T1000 (cell line): ENCODE measurements at places on chromosomes 5 and 9.

DNA sequence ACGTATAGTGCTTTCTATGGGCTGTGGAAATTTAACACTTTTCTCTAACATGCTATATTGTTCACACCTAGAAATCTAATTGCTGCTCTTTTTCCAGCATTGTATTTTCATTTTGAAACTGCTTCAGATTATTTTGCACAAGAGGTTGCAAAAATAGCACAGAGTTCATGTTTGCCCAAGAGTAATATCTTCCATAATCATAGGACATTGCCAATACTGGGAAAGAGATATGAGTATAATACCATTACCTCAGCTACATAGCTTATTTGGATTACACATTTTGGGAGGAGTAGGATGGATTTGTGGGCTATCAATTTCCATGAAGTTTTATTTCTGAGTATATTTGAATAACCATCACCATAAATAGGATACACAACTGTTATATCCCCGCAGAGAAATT is 717.1 kb downstream of the CDH9 start:
- DNase-seq, result no peak

GRCh38 chr5:97131139-97131710 is 11.2 kb downstream of the LIX1 start:
- DNase-seq, result no peak

DNA sequence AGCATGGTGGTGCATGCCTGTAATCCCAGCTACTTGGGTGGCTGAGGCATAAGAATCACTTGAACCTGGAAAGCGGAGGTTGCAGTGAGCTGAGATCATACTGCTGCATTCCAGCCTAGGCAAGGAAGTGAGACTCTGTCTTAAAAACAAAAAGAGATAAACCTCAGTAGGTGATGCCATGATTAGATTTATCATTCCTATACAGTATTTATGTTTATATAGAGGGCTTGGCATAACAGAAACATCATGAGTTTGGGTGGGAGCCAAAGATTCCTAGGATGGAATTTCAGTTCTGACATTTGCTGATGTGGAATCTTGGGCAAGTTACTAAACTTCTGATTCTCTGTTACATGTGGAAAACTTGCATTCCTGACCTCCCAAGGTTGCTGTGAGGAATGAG is 22.3 kb downstream of the RFK start:
- DNase-seq, result no peak

- DNase-seq, result no peak
These were observed 3.2 kb upstream of the BAAT start for GRCh38 chr9:101387871-101388506.

GRCh38 chr5:53900677-53901076 is 340.2 kb downstream of the NDUFS4 start:
- DNase-seq, result no peak

- no peak for DNase-seq
These were observed 55.6 kb upstream of the MELK start for GRCh38 chr9:36517131-36517530.

DNA sequence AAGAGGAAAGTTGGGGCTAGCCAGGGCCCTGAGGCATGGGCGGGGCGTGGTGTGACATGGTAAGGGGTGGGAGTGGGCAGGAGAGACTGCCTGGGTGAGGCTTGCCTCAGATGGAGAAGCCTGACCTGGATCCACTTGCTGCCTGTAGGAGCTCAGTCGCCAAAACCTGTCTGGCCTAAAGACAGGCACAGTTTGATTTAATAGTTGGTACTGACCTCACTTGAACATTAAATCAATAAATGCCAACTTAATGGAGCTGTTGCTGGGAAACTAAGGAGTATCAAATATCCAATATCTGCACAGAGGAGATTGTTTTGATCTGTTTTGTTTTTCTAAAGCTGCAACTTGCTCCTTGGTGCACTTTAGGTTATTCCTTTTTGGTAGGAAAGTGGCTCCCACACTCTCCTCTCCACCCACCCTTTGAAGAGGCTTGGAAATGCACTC is 86.4 kb downstream of the RCL1 start:
- DNase-seq, result no peak

- no peak for DNase-seq
These were observed 15.8 kb downstream of the TLN1 start for GRCh38 chr9:35716230-35716629.

DNA sequence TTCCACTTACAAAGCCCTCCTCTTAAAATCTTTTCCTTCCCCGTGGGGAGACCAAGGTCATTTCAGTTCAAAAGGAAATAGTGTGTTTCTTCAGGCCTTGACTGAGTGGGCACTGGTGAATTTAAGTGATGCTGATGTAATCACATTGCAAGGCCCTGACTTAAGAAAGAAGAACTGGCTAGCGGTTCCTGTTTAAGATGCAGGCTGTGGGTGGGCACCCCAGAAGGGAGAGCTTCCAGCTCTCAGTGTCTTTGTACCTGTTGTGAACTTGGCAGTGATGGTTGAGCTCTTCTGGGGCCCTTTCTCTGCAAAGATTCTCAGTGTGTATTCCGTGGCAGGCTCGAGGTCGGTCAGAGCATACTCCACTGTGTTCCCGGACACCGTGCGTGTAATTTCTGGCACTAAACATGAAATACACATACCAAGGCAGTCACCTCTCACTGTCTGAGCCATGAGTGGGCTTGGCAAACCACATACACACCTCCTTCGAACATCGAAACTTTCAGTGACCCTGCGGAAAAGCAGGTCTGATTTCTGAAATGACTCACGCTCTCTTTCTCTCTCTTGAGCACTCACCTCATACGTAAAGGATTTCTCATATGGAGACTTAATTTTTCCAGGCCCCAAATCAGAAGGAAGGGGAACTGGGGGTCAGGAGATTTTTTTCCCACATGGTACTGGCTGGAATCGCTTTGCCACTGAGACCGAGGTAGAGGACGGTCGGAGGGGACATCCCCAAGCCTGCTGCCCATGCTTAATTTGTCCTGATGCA is 81.9 kb downstream of the TNC start:
- no peak for DNase-seq

DNA sequence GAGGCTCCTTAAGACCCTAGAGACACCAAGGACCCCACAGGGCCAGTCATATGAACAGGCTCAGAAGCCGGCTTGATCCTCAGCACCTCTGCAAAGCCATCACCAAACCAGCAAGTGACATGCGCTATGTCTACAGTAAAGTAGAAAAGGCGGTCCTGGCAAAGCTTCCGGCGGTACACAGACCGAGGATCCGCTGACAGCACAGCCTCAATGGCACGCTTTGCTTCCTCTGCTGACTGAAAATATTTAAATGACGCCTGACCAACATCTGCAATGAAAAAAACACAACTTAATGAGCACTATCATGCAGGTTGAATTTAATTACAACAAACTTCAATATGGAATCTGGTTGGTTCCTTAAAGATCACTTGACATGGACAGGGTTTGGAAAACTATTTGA is 17.6 kb downstream of the TRMO start:
- no peak for DNase-seq

GRCh38 chr9:126952205-126952977 is 37.8 kb downstream of the RALGPS1 start:
- no peak for DNase-seq

DNA sequence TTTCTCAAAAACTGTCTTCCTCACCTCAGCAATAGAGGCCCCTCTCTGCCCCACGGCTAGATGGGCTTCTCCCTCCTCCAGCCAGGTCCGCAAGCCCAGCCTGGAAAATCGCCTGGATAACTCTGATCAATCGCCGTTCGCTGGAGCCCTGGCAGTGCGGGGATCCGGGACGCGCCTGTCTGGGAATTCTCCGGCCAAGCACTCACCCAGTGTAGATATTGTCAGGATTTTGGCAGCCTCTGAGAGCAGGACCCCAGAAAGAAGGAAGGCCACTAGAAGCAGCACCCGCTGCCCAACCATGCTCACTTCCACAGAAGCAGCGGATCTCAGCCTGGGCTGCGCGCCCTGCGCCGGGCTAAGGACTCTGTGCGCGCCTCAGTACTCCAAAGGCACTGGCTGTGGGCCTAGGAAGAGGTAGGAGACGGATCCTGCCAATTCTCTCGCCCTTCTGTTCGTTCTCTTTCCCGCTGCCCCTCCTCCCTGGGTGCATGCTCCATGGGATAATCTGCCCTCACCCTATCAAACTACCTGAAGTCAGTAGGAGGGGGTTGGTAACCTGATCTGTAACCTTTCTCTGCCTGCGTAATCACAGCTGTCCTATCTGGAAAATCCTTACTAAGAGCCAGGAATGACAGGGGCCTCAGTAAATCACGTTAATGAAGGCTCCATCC is at the start of gene UGT3A1:
TSS of gene UGT3A1 (minus strand) at position 450 of the 671 bp plus-strand sequence. CDS start at position 300, 150 bp downstream.
- no peak for DNase-seq

GRCh38 chr9:18143073-18143745 is 330.7 kb upstream of the ADAMTSL1 start:
- no peak for DNase-seq

GRCh38 chr5:174189654-174190541 is 144.4 kb downstream of the NSG2 start:
- no peak for DNase-seq

- DNase-seq, result no peak
These were observed 12.0 kb upstream of the TOR2A start for GRCh38 chr9:127746959-127747569.

DNA sequence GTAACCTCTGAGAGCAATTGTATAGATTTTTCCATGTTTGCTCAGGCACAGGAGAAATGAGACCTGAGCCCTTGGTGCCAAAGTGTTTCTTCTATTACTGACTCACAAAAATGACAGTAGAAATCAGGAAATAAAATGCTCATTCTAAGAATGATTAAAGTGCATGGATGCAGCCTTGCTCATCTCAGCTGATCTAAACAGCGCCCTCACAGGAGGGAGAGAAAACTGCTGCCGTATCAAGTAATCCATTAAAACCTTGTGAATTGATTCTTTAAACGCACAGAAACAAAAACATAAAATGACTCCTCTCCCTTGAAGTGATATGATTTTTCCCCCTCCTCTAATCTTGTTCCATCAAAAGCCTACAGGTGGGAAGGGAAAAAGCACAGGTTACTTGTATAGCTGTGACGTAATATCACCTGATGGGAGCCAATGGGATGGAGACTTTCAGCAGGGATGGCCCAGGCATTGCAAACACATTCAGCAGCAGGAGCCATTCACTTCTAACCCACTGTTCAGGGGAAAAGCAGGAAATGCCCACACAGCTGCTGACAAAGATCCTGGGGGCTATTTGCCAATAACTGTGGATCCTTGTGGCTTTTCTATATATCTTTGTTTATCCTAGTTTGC is 76.7 kb downstream of the PLCXD3 start:
- no peak for DNase-seq

GRCh38 chr9:94213511-94214124 is 45.5 kb upstream of the ZNF169 start:
- peak; percentile 59 for DNase-seq

GRCh38 chr5:87155106-87155505 is 112.6 kb upstream of the RASA1 start:
- no peak for DNase-seq

GRCh38 chr5:167918813-167919483 is 372.5 kb upstream of the WWC1 start:
- DNase-seq, result no peak
